T-helper 2 cell (primary cell): ENCODE measurements at places on chromosomes 5 and 9.

DNA sequence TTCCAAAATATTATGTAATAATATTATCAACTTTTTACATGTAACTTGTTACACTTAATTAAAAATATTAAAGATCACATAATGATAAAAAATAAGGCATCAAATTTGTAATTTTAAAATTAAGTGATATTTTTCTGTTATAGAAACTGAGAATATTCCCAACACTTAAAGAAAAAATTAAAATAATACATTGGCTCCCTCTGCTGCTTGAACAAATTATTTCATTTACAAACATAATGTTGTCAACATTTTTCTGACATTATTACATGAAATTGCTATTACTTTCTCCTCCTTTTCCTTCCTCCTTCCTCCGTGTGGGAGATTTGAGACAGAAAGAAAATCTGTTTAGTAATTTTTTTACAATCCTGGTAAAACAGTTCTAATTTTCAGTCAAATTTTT lies 42.3 kb downstream of the RNF180 start:
- DNase-seq, result no peak

- no peak for DNase-seq
Observed at GRCh38 chr5:139275956-139276355, 17.6 kb upstream of the MATR3 start.

DNA sequence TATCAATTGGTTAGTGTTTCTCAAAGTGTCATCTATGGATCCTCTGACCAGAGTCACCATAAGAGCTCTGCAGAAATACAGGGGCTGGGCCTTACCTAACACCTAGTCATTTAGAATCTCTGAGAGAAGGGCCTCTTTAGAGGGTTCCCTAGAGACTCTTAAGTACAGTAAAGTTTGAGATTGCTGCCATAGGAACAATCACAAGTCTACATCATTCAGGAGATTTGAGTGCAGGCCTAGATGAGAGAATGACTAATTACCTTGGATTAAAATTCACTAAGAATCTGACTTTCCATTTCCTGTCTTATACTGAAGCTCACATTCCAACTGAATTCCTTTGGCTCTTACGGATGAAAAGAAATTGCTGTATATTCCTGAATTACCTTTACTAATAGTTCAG lies 182.1 kb upstream of the PTGER4 start:
- no peak for DNase-seq

DNA sequence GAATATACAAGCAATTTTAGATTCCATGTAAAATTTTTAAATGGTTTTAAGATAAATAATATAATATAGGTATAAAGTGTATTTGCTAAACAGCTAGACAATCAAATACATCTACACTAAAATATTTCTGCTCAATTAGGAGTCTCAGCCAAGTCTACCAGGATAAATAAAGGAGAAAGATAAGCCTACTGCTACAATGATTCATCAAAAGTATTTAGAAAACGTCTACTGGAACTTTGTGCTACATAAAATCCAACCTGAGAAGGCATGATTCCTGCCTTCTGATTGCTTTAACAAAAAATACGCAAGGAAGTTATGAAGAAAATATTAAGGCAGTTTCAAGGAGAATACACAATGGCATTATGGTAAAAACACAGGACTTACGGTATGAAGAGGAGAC lies 570.6 kb downstream of the EFNA5 start:
- no peak for DNase-seq

GRCh38 chr5:174229068-174229467 lies 183.6 kb downstream of the NSG2 start:
- DNase-seq, result no peak

- no peak for DNase-seq
Observed at GRCh38 chr5:129973716-129974426, 69.6 kb downstream of the CHSY3 start.

DNA sequence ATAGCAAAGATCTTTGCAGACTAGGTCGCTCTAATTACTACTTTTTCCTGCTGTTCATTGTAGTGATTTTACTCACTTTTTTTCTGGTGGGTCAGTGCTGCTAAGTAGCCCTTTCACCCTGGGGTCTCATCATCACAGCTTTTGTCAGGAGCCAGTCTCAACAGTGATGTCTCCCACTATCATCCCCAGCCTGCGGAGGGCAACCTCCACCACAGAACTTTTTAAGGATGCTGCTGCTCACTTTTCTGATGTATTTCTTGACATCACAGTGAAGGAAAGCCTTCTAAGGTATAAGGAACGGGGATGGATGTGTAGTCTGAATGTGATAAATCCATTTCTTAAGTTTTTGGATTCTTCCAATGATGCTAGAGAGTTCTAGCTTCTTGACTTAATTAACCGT lies 242.5 kb upstream of the RIOK2 start:
- DNase-seq, result no peak

GRCh38 chr5:179208706-179209358 lies 136.4 kb downstream of the ADAMTS2 start:
- no peak for DNase-seq

- no peak for DNase-seq
Observed at GRCh38 chr5:107294669-107295068, 376.1 kb downstream of the EFNA5 start.

GRCh38 chr9:76846297-76846696 lies 59.6 kb downstream of the PRUNE2 start:
- DNase-seq, result no peak

GRCh38 chr5:51242456-51242855 lies 140.8 kb upstream of the ISL1 start:
- DNase-seq, result no peak

GRCh38 chr9:133845440-133845839 lies 107.3 kb upstream of the SARDH start:
- DNase-seq, result no peak

DNA sequence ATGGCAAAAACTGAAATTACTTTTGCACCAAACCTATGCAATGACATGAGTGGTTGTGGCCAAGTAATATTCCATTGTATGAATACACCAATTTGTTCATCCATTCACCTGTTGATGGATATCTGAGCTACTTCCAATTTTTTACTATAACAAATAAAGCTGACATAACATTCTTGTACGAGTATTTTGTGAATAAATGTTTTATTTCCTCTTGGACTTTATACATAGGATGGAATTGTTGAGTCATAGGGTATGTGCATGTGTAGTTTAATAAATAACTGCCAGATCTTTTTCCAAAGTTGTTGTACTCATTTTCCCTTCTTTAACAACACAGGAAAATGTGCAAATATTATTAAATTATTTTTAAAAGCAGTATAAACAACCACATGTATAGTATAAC lies 146.1 kb upstream of the ZNF462 start:
- no peak for DNase-seq

GRCh38 chr5:98783051-98783649 lies 9.7 kb downstream of the RGMB start:
- no peak for DNase-seq

- DNase-seq, result no peak
Observed at GRCh38 chr5:88967633-88968585, 84.9 kb upstream of the MEF2C start.

DNA sequence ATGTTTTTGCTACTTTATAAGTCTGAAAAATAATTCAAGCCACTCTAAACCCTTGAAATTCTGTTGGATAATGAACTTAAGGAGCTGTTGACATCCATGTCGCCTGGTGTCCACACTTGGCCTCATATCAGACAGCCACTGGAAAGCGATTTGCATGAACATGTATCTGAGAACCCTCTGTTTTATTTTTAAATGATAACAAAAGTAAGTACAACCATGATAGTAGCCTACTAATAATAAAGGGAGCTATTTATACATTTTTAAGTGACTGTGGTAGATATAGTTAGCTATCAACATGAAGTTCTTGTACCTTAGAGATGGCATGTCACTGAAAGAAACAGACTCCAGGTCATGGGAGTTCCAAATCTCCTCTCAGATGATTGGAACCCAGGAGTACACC lies 53.3 kb downstream of the PLCXD3 start:
- DNase-seq, result no peak

DNA sequence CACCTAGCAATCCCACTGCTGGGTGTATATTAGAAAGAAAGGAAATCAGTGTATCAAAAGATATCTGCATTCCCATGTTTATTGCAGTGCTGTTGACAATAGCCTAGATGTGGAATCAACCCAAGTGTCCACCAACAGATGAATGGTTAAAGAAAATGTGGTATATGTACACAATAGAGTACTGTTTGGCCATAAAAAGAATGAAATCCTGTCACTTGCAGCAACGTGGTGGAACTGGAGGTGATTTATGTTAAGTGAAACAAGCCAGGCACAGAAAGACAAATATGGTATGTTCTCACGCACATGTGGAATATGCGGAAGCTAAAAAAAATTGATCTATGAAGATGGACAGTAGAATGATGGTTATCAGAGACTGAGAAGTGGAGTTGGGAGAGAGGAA lies 221.6 kb upstream of the DAP start:
- no peak for DNase-seq

DNA sequence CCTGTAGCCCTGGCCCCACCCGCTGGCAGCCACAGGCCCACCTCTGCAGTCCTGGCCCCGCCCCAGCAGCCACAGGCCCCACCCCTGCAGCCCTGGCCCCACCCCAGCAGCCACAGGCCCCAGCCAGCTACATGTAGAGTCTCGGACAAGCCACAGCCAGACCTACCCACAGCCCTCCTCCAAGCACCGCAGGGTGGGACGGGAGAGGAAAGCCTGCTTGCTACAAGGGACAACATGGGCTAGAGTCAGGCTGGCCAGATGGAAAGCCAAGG lies 49.5 kb upstream of the SARDH start:
- no peak for DNase-seq

GRCh38 chr9:9410736-9411135 lies 1202.1 kb downstream of the PTPRD start:
- DNase-seq, result no peak

- no peak for DNase-seq
Observed at GRCh38 chr9:96158909-96159575, 142.9 kb downstream of the HSD17B3 start.

DNA sequence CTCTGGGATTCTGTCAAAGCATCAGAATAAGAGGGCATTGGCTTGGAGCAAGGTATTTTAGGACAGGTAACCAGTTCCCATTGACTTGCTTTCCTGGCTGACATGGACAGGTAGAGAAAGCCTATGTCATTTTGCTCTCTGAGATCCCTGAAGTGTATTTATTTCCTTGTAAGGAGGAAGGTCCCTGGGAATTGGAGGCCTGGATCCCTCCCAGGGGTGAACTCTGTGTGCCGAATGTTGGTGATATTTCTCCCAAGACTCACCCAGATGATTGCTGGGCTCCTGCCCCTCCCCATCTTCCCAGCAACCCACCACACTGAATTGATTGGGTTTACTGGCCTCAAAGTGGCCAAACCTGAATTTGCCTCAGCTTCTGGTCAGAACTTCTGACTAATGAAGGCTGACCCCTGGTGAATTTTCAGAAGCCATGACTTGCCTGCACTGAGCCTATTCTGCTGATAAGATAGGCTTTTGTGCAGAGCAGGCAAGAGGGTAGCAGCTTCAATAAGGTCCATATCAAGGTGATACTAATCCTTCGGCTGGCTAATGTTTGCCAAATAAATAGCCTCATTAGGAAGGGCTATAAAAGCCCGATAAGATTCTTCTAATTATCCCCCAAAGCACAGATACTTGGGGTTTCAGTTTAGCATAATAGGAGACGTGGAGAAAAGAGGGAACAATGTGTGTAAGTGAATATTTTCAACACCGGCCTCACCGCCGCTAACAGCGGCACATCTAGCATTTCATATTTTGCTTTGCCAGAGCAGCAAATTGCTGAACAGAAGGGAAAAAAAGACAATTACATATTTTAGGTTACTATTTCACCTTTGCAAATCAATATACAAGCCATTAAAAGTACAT lies 152.9 kb upstream of the PITX1 start:
- no peak for DNase-seq

DNA sequence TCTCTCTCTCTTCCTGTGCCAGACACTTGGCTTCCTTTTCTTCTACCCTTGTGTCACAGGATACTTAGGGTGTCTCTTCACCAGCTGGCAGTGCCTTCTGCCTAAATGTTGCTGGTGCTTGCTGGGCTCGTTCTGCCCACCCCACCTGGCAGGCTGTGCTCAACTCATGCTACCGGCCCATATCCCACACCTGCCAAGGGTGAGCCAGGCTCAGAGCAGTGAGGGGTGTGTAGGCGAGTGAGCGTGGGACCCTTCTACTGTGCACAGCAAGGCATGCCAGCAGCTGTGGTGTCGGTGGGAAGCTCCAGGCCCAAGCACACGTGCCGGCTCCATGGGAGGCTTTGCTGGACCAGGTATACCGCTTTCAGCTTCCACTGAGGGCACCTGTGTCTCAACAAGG lies 1626.7 kb upstream of the ACO1 start:
- DNase-seq, result no peak

GRCh38 chr9:10843151-10843550 lies 230.3 kb upstream of the PTPRD start:
- DNase-seq, result no peak

DNA sequence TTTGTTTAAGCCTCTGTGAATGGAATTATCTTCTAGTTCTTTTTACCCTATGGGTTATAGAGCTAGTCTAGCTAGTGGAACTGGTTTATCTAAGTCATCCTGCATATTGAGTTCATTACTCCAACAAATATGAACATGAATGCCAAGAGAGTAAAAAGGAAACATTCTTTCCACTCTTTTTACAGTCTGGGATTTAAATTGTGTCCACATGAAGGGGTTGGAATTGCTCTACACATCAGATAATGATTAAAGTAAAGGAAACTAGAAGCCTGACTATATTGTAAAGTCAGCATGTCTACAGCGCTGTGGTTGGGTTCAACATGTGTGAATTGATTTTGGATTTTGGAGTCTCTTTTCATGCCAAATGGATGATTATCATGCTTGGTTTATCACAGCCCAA lies 173.1 kb downstream of the CCDC171 start:
- DNase-seq, result no peak

DNA sequence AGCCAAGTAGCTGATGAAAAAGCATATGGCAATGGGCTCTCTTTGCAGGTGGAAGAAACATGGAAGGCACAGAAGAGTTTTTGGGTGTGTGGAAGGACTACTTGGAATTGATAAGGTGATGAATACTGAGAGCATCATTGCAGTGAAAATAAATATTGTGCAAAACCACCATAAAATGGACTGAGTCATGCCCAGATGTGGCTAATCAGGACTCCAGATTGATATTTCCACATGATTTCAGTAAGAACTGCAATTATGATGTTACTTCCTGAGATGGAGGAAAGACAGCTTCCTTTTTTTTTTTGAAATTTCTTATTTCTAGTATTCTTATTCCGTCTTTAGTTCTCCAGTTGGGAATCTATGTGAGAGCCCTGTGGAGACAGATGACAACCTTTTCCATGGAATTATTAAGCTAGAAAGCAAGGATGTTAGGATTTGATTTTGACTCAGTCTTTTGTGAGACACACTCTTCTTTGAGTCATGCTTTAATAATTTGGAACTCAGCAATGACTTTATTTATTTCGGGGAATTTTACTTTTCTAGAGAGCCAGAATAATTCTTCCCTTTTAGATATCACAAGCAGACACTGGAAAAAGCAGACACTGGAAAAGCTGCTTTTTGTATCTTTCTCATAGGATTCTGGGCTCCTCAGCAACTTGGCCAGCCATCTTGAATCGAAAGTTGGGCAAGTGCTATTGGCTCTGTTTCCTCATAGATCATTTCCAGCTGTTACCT lies 94.2 kb upstream of the VCAN start:
- no peak for DNase-seq

GRCh38 chr5:91591076-91591475 lies 208.0 kb upstream of the ARRDC3 start:
- DNase-seq, result no peak
